ENCODE measurements at places on chromosomes 2 and 18. TPM values are rescaled to one million over a fixed set of nuclear protein-coding genes. Genes with fewer than 3 reads are reported as not detected.

DNA sequence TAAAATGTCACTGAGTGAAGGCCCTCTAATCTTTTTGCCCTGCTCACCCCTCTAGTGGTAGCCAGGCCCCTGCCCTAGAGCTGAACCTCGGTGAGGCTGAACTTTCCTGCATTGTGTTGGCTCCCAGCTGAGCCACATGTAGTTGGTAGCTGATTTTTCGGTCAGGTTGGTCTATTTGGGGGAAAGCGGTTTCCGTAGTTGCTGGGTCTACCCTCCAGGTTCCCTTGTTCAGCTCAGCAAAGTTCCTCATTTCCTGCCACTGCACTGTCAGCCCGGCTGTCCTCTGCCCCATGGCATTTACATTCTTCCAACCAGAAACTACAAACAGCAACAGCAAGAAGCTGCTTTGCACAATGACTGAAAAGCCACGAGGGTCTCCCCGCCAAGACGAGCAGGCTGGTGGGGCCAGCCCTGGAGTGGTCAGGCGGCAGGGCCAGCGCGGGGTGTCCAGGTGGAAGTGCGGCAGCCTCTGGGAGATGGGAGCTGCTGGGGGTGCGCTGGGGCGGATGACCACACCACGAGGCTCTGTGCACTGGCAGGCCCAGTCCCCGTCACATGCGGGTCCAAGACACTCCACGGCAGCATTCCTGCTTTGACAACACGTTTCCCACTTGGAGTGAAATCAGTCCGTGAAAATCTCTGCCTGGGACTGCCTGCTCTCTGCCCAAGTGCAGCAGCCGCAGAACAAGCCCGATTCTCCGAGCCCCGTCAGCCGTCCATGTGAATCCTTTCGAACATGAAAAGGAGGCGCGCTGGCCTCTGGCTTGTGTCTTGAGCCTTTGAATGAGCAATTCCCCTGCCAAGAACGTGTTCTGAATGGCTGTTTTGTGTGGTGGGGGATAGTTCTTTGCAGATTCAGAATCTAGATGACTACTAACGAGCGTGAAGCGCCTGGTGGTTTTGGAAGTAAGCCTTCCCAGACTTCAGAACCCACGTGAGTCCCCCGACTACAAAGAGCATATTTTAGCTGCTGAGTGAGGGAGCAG is 159.4 kb downstream of the ASB1 start:
- H3K27me3 ChIP-seq: no peaks in the 10 kb centered on the region
- H3K27ac ChIP-seq: no peak overlapping the region
- no peaks in the 10 kb centered on the region for H3K4me1 ChIP-seq
- no peak for DNase-seq

DNA sequence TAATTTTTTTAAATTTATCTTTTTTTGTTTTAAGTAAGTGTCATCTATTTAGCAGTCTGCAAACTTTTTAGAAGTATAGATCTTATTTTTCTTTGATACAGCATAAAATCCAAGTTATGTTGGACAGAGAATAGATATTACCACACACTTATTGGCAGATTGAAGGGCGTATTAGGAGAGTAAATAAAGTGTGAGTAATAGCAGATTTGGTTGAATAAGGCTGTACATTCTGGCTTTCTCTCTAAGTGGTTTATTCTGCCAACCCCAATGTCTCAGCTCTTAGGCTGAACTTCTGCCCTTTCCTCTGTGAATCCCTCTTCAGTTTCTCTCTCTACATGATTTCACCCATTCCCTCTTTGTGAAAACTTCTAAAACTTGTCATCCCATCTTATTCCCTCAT is 651.2 kb downstream of the DCC start:
- H3K36me3 ChIP-seq: no peaks in the 10 kb centered on the region
- H3K27ac ChIP-seq: no peak overlapping the region
- no peak overlapping the region for H3K4me3 ChIP-seq
- H3K27me3 ChIP-seq: no peaks in the 10 kb centered on the region

DNA sequence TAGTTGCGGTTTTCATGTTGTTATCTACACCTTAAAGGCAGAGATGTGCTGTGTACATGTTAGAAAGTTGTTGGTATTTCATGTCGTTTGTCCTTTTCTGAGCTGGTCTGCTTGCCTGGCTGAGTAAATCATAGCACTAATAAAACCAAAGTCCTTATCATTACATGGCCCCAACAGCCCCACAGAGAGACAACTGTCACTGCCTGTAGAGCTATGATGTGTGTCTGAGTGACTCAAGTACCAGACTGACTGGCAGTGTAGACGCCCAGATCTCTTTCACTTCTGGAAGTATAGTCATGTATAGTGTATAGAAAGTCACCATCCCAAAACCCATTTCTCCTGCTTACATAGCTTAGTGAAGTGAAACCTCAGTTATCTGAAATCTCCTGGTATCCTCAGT is 4.3 kb downstream of the SOCS6 start:
- peaks cover 13% of the 10 kb centered on the region for H3K4me1 ChIP-seq
- H3K27me3 ChIP-seq: peaks cover 22% of the 10 kb centered on the region
- no peak overlapping the region for H3K4me3 ChIP-seq
- no peaks in the 10 kb centered on the region for H3K36me3 ChIP-seq
- DNase-seq: peak; percentile 17
- H3K27ac ChIP-seq: no peak overlapping the region

DNA sequence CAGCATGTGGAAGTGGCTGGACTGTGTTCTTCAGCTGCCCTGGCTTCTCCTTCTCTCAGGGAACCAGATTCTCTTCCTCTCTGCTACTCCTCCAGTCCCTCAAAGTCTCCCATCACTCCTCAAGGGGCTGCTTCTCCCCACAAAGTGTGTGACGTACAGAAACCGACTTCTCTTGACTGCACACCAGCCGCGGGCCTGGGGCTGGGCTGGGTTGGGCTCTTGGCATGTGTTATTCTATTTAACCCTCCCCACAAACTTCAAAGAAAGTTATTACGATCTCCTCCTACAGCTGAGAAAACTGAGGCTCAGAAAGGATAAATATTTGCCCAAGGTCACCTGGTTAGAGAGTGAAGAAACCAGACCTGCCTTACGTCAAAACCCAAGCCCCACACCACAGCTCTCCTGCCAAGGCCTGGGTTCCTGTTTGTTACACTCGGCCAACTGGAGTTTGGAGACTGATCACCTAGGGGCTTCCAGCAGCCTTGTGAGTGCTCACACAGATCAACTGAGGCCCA is 269.0 kb downstream of the TFCP2L1 start:
- no peak for DNase-seq
- no peaks in the 10 kb centered on the region for H3K27me3 ChIP-seq
- no peak overlapping the region for H3K27ac ChIP-seq
- H3K36me3 ChIP-seq: no peaks in the 10 kb centered on the region
- no peak overlapping the region for H3K4me3 ChIP-seq

- no peak overlapping the region for H3K4me3 ChIP-seq
- H3K27me3 ChIP-seq: no peaks in the 10 kb centered on the region
- peaks cover 2% of the 10 kb centered on the region for H3K36me3 ChIP-seq
- H3K4me1 ChIP-seq: no peaks in the 10 kb centered on the region
- DNase-seq: no peak
- H3K27ac ChIP-seq: no peak overlapping the region
These were observed 1781.3 kb upstream of the CELF4 start for GRCh38 chr18:39346916-39347315.

DNA sequence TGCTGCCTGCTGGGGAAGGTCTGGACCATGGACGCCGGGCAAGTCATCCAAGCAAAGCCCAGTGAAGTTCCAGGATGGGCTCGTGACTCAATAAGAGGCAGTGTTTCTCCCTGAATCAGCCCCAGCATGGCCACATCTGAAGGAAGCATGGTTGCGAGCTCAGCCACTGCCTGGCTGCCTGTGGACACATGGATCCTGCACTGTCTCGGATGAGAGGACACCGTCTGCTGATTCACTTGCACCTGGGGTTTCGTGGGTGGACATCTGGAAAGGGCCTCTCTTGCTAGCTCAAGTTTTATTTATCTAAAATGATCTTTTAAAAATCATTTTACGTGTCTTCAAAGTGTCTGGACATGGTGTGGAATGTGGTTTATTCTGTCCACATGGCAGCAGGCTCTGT is 224.8 kb upstream of the FN1 start:
- peaks cover 9% of the 10 kb centered on the region for H3K4me1 ChIP-seq
- no peak overlapping the region for H3K27ac ChIP-seq
- no peaks in the 10 kb centered on the region for H3K36me3 ChIP-seq
- DNase-seq: no peak
- no peak overlapping the region for H3K4me3 ChIP-seq

DNA sequence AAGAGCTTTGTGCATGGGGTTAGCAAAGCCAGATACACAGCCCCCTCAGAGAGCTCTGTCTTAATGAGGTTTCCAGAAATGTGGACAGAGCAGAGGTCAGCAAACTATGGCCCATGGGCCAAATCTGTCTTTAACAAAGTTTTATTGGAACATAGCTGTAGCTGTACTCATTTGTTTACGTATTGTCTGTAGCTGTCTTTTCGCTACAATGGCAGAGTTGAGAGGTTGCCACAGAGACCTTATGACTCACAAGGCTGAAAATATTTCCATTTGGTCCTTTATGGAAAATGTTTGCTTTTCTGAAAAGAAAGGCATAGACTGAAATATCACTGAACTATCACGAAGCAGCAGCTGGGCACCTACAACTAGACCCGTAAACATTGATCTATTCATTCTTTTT is 841.8 kb downstream of the SLC4A3 start:
- no peaks in the 10 kb centered on the region for H3K27me3 ChIP-seq
- no peaks in the 10 kb centered on the region for H3K36me3 ChIP-seq
- no peak overlapping the region for H3K4me3 ChIP-seq
- DNase-seq: no peak
- H3K27ac ChIP-seq: no peak overlapping the region
- H3K4me1 ChIP-seq: no peaks in the 10 kb centered on the region

DNA sequence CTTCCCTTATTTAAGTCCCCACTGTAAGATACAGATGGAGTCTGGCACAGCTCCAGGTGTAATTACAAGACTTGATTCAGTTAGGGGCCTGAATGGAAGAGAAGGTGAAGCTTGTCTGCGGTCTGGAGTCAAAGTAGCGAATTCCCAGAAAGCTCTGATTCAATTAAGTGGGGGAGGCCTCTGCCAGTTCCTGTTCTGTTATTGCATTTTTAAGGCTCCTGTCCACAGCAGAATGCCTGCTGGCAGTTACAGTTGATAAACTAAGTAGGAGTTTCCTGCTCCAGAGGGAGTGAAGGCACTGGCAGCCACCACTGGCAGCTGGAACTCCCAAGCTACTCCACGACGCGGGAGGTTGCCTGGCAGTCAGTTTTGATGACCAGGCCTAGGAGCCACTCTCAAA is 181.1 kb downstream of the SOCS6 start:
- no peak for DNase-seq
- H3K4me1 ChIP-seq: no peaks in the 10 kb centered on the region
- peaks cover under 1% of the 10 kb centered on the region for H3K27me3 ChIP-seq

DNA sequence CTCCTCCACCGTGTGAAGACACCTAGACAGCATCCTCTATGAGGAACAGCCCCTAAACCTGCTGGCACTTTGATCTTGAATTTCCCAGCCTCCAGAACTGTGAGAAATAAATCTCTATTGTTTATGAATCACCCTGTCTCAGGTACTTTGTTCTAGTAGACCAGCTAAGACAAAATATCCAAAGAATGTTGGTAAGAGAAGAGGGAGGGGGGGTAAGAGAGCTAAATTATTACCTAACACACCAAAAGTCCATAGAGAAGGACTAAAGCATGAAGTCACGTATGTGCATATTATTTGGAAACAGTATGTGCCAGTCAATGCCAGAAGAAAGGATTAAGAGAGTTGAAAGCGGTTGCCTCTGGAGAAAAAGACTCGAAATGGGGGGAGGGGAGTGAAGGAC is 211.0 kb downstream of the SP3 start:
- H3K27me3 ChIP-seq: peaks cover 5% of the 10 kb centered on the region
- no peaks in the 10 kb centered on the region for H3K36me3 ChIP-seq
- no peak overlapping the region for H3K27ac ChIP-seq
- H3K4me1 ChIP-seq: no peaks in the 10 kb centered on the region
- DNase-seq: no peak

DNA sequence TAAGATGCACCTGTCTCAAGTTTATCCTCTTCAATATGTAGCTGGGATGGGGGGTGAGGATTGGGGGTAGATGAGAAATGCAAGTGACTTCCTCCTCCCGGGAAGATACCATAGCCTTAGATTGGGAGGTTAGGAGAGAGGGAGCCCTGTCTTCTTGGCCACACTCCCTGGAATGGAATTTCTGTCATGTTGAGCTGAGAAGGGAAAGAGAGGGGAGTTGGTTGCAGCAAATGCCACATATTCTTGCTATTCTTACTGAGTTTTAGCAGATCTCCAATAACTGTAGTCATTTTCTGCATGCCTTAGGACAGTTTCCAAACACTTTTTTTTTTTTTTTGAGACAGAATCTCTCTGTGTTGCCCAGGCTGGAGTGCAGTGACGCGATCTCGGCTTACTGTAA is 35.9 kb downstream of the TAF4B start:
- no peak overlapping the region for H3K27ac ChIP-seq
- H3K4me1 ChIP-seq: peaks cover 11% of the 10 kb centered on the region
- no peak for DNase-seq

GRCh38 chr18:74430806-74431571 is 26.1 kb downstream of the DIPK1C start:
- H3K4me1 ChIP-seq: no peaks in the 10 kb centered on the region
- no peak overlapping the region for H3K27ac ChIP-seq
- no peak for DNase-seq

DNA sequence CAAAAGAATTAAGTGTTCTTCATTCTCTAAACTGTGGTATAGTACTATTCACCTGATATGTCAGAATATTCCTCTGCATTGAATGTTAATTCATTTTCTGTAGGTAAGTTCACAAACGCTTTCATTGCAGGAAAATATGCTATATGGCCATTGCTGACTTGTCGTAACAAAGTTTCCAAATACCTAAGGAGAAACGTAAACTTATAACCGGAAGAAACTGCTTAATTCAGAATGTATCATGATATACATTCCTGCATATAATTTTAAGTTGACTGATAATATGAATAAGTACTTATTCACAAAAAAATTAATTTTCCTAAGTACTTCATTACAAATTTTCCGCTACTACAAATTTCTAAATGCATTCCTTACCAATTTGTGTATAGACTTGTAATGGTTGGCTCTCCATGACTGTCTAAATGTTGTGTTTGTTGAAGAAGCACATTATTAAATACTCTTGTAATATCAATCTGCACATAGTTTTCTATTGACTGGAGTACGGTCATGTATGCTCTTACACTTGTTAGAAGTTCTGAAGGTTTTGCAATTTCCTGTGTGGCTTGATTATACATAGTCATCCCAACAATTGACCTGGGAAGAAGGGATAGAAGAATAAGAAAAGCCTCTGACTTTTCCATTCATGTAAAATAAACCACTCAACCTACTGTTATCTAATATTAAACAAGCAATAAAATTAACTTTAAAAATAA is 85.4 kb downstream of the NCKAP1 start:
- H3K27me3 ChIP-seq: no peaks in the 10 kb centered on the region
- no peak overlapping the region for H3K4me3 ChIP-seq
- no peak for DNase-seq
- H3K36me3 ChIP-seq: peaks cover 2% of the 10 kb centered on the region
- peaks cover 8% of the 10 kb centered on the region for H3K4me1 ChIP-seq

Gene CHRND
- total RNA-seq: not detected

Gene SLC9A4
- total RNA-seq: not detected

Gene RDH14
- total RNA-seq: 20.0 TPM

Gene NEURL3
- total RNA-seq: 5.3 TPM

Measured in activated T-cell treated with anti-CD3 and anti-CD28 coated beads, Interleukin-2, amount 50 U/mL, for 72 hours (primary cell).